ENCODE measurements at places on chromosomes 3 and 15.

DNA sequence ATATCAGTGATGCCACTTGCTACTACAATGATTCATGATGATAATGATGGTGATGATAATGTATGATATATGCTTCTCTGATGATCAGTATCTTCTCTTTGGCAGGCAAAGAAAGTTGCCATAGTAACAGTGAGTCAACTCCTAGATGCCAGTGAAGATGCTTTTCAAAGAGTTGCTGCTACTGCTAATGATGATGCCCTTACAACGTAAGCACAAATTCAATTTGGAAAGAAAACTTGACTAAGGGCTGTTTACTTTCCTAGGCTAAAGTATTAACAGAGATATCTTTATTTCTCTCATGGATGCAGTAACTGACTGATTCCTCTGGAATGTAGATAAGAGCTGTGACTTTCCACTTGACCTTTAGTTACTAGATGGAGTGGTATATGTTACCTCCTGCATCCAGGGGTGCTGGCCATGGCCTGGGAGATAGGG, 27.8 kb downstream of the ADGRG7 start:
- no peak for DNase-seq

DNA sequence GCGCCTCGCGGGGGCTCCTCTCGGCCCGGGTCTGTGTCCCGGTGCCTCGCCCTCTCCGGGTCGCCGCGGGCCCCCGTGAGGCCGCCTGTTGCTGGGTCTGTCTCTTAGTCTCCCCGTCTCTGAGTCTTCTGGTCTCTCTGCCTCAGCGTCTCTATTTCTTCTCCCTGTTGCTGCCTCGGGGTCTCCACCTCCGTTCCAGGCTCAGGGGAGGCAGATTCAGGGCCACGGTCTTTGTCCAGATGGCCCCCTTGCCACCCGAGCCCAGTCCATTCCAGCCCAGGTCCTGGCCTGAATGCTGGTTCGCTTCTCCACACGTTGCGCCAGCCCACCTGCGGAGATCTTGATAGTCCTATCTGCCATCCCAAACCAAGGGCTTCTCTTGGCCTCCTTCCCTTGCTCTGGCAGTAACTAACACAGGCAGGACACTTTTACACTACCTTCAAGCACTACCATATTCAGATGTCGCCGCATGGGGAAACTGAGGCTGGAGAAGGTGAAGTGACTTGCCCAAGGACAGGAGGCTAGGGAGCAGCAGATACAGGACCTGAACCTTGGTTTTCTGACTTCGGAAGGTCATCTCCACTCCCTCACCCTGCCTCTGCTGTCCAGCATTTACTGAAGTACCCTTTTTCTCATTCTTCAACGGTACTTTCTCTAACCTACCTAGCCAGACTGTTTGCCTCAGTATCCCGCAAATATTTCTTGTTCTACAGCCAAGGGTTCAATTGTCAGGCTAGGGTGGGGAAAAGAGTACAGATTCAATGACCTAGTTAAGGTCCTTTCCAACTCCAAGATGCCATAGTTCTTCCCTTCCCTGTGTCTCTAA, 616 bp upstream of the IGDCC4 start:
- no peak for DNase-seq

- DNase-seq: no peak
Observed at GRCh38 chr15:95329362-95329761, 1001.1 kb upstream of the NR2F2 start.

- DNase-seq: peak; percentile 84
Observed at GRCh38 chr3:102444101-102444500, 9.3 kb downstream of the ZPLD1 start.

DNA sequence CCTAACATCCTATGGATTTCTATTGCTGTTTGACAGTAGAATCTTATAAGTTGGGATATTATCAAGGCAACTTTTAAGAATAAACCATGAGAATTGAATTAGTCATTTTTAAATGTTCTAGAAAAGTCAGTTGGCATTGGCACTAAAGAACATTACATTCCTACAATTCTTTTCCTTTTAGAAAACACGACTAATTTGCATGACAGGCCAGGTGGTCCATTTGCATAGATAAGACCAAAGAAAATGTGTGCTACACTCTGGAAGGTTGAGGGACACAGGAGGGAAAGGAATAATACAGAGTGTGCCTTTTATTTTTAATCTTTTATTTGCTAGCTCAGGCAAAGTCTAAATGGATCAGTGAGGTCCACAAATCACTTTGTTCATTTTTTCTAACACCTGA, 962.3 kb downstream of the EPHA3 start:
- DNase-seq: no peak

- DNase-seq: no peak
Observed at GRCh38 chr3:160049038-160049437, 60.4 kb downstream of the IL12A start.

DNA sequence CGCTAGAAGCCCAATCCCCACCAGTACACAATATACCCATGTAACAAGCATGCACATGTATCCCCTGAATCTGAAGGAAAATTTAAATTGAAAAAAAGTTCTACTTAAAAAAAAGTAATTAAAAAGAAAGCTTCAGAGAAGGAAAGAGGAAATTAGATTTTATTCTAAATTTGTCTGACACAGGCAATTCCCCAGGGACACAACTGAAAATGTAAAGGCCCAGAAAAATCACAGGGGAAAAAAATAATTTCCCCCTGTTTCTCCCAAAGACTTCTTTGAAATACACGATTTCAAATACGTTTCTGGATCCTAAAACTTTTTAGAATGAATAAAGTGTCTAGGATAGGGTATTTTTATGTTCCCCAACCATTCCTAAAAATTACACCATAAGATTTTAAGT, 42.9 kb downstream of the SEMA5B start:
- no peak for DNase-seq

DNA sequence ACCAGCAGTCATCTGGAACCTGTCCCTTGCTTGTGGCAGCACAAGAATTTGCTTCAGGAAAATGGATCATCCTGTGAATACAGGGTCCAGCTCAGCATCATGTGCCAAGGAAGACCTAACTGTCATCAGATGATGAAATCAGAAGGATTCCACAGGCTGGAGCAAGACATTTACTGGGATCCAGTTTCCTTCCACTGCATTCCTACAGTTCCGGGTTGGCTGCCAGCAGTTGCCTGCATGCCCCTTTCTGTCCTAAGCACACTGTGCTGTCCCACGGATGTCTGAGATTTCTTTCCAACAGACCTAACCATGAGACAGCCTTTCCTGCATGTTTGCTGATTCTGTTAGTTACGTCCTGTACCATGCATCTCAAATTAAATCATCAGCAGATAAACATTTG, 140.7 kb downstream of the IMPG2 start:
- DNase-seq: no peak

DNA sequence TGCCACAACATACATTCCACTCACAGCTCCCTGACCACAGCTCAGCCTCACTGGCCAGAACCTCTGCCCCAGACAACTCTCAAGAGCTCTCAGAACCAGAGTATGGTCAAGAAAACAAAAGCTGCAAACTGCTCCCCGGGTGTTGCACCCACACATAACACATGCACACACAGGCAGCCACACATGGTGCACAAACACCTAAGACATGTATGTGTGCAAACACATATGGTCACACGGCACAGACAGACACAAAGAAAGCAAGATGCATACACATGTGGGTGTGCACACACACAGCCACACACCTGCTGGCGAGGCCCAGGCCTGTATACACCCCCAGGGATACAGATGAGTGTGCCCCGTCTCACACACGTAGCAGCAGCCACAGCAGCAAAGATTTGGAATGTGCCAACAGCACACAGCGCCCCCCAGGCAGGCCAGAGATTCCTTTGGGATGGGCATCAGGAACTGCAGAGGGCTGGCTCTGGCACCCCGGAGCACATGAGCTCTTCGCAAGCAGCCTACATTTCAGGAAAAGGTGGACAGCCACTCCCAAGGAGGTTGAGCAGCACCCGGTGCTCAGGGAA, 6.6 kb downstream of the KLF15 start:
- no peak for DNase-seq

DNA sequence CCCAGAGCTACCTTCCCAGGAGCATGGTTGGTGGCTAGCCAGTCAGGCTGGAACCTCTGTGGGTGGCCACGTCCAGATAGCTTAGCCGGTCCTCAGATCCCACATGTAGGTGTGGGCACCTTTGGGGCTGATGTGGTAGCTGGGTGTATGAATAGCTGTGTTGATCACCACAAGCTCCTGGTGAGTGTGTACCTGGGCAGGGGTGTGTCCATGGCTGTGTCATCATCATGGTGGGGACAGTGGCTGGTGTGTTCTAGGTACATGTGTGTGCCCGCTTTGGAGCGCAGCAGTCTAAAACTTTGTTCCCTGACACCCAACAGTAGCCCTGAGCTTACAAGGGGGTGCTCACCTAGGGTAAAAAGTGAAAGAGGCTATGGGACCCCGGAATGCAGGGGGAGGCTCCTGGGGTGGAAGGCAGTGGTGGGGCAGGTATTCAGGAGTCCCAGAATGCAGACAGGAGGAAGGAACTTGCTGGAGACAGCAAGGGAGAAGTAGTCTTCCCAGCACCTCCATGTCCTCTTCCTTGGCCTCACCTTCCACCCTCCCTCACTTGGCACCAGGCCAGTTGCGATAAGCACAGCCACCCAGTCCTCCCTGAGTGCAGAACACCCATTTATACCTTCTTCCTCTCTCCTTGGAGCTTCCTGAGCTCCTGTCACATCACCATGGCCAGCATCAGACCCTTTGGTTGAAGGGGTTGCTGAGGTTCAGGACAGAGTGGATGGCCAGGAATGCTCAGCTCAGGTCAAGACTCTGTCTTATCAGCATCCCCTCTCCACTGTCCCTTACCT, 1.2 kb downstream of the CISH start:
- no peak for DNase-seq

DNA sequence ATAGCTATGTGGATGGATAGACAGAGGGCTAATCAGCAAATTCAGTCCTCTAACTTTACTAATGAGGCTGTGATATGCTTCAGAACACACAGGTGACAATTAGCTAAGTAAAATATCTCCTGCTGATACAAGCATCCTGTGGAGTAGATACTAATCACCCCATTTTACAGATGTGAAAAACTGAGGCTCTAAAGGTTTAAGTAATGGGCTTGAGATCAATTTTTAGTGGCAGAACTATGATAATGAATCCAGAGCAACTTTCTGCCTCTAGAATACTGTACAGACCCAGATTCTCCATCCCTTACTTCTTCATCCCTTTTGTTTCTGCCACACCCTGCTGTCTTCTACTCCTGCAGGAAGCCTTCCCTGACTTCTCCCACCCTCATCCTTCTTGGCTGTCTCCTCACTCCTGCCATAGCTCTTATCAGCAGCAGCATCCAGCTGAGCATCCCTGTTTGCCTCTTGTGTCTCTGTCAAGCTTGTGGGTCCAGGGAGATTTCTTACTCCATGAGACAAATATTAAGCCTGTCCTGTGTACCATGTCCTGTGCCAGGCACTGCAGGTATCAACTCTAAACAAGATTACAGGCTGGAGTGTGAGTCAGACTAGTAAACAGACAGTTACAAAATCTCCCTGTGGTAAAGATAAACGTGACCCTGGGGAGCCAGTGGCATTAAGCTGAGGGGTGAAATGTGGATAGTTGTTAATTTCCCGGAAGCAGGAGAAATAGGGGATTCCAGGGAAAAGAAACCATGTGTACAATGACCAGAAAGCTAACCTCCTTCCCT, 39.2 kb downstream of the SLC6A11 start:
- DNase-seq: no peak

DNA sequence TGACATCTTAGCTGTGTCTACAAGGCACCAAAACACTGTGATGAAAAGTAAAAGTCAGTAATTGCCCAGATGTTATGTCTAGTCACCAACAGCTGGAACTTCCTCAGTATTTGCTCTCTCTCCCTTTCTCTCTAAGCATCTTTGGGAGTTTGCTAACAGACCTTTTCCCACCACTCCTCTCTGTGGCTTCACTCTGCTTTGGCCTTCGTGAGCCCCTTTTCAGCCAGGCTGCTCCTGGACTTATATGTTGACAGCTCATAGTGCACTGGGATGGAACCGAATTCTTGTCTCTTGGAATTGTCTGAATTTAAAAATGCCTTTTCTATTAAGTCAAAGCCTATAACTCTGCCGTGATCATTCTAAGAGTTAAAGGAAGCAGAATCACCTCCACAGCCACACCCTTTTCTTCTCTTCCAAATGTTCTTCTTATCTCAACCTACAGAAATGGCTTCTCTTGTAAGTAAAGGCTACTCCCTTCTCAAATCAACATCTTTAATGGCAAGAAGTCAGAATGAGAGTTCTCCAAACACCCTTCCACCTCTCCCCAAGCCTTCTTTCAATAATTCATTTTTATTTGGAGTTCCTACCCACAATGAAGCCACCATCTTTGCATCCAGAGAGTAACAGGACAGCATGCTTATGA, 17.2 kb upstream of the FOXP1 start:
- DNase-seq: no peak

DNA sequence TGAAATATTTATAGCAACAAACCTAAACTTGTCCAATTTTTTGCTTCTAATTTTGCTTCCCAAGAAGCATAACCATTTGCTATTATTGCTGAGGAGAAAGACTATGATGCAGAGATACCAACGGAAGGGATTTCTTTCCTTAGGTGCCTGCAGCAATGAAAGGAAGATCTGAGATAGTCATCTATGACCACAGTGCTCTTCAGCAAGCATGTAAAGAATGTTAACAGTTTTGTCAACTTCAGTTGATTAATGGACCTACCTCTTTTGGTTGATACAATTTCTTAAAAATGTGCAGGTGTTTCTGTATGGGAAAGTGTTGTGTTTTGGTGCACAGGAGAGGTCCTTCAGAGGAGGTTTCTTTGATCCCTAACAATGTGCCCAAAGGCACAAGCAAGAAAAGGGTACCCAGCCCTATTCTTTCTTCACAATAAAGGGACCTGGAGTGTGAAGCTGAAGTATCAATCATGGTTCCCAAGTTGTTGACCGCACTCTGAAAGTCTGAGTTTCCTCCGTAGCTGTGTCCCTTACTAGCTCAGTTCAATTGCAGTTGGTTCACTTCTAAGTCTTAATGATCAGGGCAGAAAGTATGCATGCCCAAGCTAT, 307.7 kb upstream of the KCNH8 start:
- DNase-seq: no peak

GRCh38 chr3:186609247-186609868, 3.5 kb upstream of the AHSG start:
- peak; percentile 6 for DNase-seq

- no peak for DNase-seq
Observed at GRCh38 chr15:57343048-57343447, 33.3 kb upstream of the CGNL1 start.

GRCh38 chr15:43218908-43219706, 1.7 kb downstream of the EPB42 start:
- DNase-seq: no peak

GRCh38 chr3:165513715-165514701, 317.8 kb upstream of the SLITRK3 start:
- no peak for DNase-seq

GRCh38 chr15:67786646-67787045, 38.7 kb upstream of the SKOR1 start:
- DNase-seq: no peak

- no peak for DNase-seq
Observed at GRCh38 chr3:46619845-46620778, 7.8 kb downstream of the FAM240A start.
